ENCODE measurements at places on chromosomes 4 and X.

DNA sequence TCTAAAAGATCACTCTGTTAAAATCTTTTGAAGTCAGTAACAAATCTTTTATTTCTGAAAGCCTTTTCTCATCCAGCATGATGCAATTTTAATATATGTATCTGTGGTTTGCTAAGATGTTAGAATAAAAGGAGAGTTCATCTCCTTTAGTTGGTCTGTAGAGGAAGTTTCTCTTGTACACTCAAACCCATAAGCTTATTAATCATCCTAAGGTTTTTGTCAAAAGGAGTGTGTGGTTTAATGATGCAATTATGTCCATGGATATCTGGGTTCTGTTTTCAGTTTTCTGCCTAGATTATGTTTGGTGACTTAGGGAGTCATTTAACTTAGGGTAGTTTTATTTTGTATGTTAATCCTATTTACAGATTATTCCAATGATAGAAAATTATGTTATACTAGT lies 52.1 kb upstream of the NDST4 start:
- no peak for DNase-seq

- DNase-seq, result no peak
Observed at GRCh38 chr4:5037553-5038551, 13.4 kb upstream of the STK32B start.

GRCh38 chr4:81258841-81259550 lies 44.0 kb upstream of the PRKG2 start:
- peak; percentile 78 for DNase-seq

- DNase-seq, result peak; percentile 52
Observed at GRCh38 chr4:1246111-1246881, 2.6 kb downstream of the CTBP1 start.

DNA sequence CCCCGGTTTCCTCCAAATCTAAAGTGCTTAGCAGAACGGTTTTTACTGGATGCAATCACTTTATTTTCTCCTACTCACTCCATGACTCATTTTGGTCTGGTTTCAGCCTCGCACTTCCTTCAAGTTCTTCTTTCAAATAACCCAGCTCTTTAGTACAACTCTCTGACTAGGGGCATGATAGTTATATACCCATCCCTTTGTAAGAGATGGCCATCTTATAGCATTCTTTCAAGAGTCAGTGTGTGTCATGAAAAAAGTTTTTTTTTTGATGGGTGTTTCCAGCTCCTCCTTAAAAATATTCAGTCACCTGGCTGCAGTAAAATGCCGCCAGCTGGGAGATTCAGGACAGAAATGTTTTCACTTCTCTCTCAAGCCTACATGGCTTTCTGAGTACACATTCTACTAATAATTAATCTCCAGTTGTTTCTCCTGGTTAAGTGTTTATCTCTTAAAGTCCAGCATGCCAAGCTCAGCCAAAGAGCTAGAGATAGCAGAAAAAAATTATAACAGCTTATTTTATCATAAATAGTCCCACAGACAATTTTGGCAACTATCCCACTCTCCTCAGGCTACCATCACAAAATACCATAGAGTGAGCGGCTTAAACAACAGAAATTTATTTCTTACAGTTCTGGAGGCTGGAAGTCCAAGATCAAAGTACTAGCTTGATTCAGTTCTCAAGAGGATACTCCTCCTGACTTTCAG lies 139.3 kb downstream of the GASK1B start:
- peak; percentile 69 for DNase-seq

GRCh38 chr4:2621419-2621818 lies 85.0 kb downstream of the FAM193A start:
- DNase-seq, result no peak

DNA sequence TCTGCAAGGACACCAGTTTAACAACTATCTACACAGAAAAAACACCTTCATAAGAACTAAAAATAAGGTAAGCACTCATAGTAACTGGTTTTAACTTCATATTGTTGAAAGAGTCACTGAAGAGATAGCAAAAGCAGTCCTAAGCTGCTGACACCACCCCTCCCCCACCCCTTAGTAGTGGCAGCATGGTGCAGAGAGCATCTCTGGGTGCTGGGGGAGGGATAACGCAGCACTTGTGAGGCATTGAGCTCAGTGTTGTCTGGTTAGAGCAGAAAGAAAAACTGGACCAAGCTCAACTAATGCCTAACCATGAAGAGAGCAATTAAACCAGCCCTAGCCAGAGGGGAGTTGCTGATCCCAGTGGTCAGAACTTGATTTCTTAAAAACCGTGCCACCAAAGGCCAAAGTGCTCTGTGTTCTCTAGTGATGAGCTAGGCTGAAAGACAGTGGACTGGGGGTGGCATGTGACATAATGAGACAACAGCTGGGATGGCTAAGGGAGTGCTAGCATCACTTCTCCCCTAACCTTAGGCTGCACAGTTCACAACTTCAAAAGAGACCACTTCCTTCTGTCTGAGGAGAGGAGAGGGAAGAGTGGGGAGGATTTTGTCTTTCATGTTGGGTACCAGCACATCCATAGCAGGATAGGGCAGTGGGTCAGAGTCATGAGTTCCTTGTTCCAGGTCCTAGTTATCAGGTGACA lies 669.3 kb downstream of the PDHA2 start:
- no peak for DNase-seq

DNA sequence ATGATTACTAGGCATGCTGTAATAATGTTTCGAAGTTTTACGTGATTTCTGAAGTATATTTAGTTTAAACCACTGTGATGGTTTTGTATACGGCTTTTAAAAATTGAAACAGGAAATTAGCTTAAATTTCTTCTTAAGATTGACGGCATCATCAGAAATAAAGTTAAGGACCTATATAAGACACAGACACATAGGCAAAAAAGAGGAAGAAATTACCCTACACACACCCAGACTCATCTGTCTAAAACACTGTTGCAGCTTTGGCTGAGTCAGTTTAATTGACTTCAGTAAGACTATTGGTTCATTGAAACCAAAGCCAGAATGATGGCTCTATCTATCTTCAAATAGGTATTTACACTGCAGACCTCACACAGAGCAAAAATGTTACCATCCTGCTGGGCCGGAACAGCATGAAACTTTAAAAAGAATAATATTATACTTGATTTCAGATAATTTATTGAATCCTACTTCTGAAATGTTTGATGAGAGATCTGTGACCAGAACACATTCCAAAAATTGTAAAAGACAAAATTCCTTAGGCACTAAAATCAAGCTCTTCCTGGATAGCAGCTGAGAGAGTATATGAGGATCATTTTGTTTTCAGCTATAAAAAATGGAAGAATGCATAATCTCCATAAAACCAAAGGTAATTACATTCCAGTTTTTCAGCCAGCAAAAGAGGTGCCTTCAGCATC lies 4.5 kb downstream of the HHIP start:
- DNase-seq, result no peak

- DNase-seq, result peak; percentile 36
Observed at GRCh38 chrX:66030505-66031317, 9.2 kb downstream of the VSIG4 start.

DNA sequence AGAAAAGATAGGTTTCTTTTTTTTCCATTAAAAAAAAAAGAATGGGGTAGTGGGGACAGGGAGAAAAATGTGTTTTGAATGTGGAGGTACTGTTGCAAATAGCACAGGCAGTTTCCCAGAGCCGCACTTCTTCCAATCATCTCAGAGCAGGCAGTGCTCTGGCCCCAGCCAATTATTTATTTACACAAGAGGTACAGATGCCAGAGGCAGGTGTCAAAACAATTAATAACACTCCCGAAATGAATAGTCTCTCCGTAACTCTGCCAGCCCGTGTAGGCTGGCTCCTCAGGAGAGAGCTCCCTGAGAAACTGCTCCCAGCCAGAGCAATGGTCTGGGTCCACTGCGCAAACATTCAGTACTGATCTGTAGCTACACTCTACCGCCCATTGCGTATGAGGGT lies 130.8 kb upstream of the IL1RAPL2 start:
- DNase-seq, result no peak

- no peak for DNase-seq
Observed at GRCh38 chrX:96568071-96568470, 116.6 kb upstream of the DIAPH2 start.

DNA sequence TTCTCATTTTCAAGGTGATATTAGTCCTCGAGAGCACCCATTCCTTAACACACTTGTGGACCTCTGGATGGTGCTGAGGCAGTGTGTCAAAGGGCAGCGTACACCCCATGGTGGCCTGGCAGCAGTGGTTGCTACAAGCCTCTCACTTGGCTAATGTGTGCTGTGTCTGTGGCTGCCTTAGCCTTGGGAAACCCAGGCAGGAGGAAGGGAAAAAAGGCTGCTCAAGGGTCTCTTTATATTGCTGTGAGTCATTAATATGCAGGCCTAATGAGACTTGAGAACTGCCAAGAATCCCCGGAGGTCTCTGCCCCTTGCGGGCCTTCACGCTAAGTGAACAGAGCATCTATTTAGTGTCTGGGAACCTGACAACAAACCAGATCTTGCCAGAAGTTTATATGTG lies 7.0 kb downstream of the PCDH10 start:
- no peak for DNase-seq

GRCh38 chr4:153486281-153487151 lies 20.4 kb downstream of the TMEM131L start:
- DNase-seq, result no peak

GRCh38 chr4:186687265-186687664 lies 36.4 kb downstream of the FAT1 start:
- no peak for DNase-seq

DNA sequence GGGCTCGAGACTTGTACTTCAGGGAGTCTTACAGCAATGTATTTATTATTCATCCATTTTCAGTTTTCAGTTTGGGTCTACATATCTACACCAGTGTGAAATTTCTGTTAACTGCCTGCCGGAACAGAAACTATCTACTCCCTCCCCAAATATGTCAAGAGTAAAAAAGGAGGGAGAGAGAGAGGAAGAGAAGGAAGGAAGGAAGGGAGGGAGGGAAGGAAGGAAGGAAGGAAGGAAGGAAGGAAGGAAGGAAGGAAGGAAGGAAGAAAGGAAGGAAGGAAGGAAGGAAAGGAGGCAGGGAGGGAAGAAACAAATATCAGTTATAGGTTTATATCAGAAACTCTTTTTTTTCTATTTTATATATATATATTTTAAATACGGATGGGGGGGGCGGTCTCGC lies 12.6 kb downstream of the RPL39 start:
- no peak for DNase-seq

GRCh38 chrX:56618323-56618722 lies 54.9 kb downstream of the UBQLN2 start:
- DNase-seq, result no peak

GRCh38 chrX:141652286-141652685 lies 46.3 kb downstream of the SPANXD start:
- no peak for DNase-seq

GRCh38 chr4:76904646-76905190 lies 6.8 kb upstream of the SOWAHB start:
- no peak for DNase-seq

- DNase-seq, result no peak
Observed at GRCh38 chrX:67100031-67100884, 443.6 kb upstream of the AR start.

DNA sequence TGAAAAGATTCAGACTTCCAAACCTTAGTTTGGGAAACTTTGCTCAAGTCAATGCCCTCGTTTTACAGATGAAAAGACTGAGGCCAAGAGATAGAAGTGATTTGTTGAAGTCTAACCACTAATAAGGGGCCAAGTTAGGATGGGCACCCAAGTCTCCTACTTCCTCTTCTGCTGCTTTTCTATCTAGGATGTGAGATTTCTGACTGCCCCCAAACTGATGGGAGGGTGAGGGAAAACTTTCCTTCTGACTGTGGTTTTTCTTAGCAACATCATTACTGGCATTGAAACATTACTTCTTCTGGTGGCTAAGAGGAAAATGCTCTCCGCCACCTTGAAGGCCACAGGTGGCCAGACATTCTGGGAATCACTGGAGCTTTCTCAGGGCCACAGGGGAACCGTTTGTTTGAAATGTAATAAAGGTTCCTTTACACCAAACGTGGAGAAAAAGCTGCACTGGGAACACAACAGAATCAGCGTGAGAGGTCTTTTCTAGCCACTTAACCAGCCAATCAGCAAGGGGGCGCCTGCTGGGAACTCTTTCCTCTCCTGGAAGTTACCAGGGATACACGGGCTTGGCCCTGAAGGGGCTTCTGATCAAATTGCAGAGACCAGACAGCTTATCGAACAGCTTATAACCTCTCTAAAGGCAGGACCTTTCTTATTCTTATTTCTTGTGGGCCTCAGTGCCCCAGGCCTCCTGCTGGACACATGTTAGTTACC lies 115.9 kb upstream of the TEX13D start:
- DNase-seq, result no peak

GRCh38 chr4:139007640-139008039 lies 7.9 kb upstream of the NOCT start:
- DNase-seq, result no peak

GRCh38 chr4:77913348-77913747 lies 50.7 kb downstream of the MRPL1 start:
- DNase-seq, result no peak

DNA sequence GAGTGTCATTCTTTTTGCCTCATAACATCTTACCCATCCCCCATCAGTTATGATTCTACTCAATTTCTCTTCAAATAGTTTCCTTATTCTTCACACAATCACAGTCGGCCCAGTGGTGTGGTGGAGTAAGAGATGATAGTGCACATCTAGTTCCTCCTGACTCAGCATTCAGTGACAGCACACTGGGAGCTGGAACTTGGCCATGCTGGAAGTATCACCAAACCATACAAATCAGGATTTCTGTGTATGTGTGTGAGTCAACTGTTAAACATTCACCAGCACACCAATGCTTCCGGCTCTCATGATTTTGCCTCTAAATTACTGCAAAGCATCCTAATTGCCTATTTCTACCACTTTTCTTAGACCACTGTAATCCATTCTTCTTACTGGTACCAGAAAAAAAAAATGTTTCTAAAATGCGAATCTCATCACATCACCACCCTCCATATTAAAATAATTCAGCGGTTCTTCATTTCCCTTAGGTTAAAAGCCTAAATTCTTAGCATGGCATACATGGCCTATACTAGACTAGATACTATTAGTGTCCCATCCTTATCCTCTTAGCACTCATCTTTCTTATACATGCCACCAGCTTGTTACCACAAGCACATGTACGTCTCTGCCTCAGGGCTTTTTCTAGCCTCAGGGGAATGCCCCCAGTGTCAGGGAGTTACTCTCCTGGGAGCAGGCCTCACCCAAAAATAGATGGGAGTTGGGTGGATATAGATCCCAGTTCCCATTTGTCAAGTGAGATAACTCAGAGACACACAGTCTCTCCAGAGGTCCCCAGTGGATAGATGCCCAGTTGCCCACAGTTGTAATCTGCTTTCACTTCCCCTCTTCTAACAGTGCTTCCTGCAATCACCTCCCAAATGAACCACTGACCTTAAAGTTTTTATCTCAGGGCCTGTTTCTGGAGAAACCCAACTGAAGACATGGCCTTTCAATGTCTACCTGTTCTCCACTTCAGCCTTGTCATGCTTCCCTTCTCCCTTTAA lies 49.2 kb upstream of the DDX53 start:
- DNase-seq, result peak; percentile 0

- DNase-seq, result peak; percentile 83
Observed at GRCh38 chr4:100722866-100723459, 205.1 kb upstream of the EMCN start.

DNA sequence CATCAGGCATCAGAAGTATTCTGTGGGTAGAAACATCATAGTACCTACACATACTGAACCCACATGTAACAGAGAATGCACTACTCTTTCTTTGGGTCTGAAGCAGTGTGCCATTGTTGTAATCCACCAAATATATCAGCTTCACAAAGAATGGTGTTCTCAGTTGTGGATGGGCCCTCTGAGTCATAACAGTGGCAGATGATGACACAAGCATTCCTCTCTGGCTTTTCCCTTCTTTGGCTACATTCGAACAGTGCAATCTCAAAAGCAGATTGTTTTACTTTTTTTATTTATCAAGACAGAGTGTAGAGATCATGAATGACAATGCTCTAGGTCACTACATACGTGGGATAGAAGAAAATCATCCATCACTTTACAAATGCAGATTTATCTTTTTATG lies 247.2 kb upstream of the EPHA5 start:
- no peak for DNase-seq
